ENCODE measurements at places on chromosomes 3 and 15.

DNA sequence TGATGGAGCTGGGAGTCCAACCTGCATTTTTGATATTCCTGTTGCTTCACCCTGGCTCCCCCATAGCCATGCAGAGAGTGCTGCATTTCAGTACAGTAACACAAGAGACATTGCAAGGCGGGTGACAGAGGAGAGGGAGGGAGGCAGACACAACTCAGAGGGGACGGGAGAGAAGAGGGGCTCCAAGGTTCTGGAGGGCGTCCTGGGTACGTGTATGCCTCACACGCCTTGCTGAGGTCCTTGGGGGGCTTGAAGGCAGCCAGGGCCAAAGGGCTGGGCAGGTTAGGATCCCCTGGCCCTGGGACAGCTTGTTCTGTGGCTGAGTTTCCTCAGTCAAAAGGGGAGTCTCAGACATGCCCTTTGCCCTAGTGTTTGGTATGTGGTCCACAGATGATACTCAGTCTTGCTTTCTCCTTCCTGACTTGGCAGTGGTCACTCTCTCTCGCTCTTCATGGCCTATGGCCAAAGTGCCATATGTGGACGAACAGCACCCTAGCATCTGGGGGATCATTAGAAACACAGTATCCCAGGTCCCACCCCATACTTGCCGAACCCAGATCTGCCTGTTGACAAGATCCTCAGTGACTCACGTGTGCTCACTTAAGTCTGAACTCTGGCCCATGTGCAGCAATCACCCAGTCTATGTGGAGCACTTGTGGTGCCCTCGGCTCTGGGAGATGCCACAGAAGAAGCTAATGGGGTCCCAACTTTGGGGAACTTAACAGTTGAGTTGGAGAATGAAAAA is 52.9 kb downstream of the FGD5 start:
- H3K4me1 ChIP-seq, result no peaks in the 10 kb centered on the region
- H3K36me3 ChIP-seq, result no peaks in the 10 kb centered on the region

GRCh38 chr15:52417521-52417920 is 111.2 kb downstream of the MYO5A start:
- no peaks in the 10 kb centered on the region for H3K4me1 ChIP-seq
- no peak overlapping the region for H3K27ac ChIP-seq
- no peak overlapping the region for H3K4me3 ChIP-seq

- no peaks in the 10 kb centered on the region for H3K36me3 ChIP-seq
- H3K4me1 ChIP-seq, result peaks cover 9% of the 10 kb centered on the region
Observed at GRCh38 chr3:65871305-65872141, 167.2 kb downstream of the MAGI1 start.

GRCh38 chr3:52481819-52482521 is 13.2 kb upstream of the STAB1 start:
- no peak overlapping the region for H3K4me3 ChIP-seq
- no peaks in the 10 kb centered on the region for H3K27me3 ChIP-seq
- peaks cover 36% of the 10 kb centered on the region for H3K36me3 ChIP-seq

- peak; percentile 22 for DNase-seq
- no peaks in the 10 kb centered on the region for H3K4me1 ChIP-seq
- peaks cover 8% of the 10 kb centered on the region for H3K36me3 ChIP-seq
- H3K4me3 ChIP-seq, result peak overlapping the region; percentile 77
- H3K27me3 ChIP-seq, result no peaks in the 10 kb centered on the region
- peak overlapping the region; percentile 89 for H3K27ac ChIP-seq
Observed at GRCh38 chr3:20185331-20185678, 701 bp downstream of the SGO1 start.

DNA sequence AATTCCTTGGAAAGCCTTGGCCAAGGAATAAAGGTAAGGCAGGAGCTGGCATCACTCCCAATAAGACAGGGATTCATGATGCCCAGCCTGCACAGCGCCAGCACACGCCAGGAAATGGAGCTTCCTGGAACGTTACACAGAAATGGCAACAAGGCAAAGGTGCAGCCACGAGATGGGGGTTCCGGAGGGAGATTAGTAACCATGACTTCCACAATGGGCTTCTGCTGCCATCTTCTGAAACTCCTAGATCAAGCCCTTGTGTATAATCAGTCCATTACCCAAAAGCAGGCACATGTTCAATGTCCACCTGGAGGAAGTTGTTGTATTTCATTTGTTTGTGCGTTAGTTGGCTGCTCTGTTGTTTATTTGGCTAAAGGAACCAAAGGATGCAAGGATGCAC is 131.2 kb upstream of the TRIM42 start:
- H3K36me3 ChIP-seq, result no peaks in the 10 kb centered on the region
- no peaks in the 10 kb centered on the region for H3K4me1 ChIP-seq
- no peak overlapping the region for H3K4me3 ChIP-seq
- DNase-seq, result no peak
- H3K27ac ChIP-seq, result no peak overlapping the region
- no peaks in the 10 kb centered on the region for H3K27me3 ChIP-seq

- no peak overlapping the region for H3K4me3 ChIP-seq
- H3K36me3 ChIP-seq, result no peaks in the 10 kb centered on the region
- no peaks in the 10 kb centered on the region for H3K27me3 ChIP-seq
- H3K4me1 ChIP-seq, result peaks cover 12% of the 10 kb centered on the region
Observed at GRCh38 chr15:51726302-51727073, 11.0 kb downstream of the LYSMD2 start.
